Retina (tissue), 1 donor: ENCODE measurements at places on chromosomes 4 and X.

- DNase-seq, result no peak
Measured at GRCh38 chrX:41889317-41890025, 33.9 kb downstream of the CASK start.

DNA sequence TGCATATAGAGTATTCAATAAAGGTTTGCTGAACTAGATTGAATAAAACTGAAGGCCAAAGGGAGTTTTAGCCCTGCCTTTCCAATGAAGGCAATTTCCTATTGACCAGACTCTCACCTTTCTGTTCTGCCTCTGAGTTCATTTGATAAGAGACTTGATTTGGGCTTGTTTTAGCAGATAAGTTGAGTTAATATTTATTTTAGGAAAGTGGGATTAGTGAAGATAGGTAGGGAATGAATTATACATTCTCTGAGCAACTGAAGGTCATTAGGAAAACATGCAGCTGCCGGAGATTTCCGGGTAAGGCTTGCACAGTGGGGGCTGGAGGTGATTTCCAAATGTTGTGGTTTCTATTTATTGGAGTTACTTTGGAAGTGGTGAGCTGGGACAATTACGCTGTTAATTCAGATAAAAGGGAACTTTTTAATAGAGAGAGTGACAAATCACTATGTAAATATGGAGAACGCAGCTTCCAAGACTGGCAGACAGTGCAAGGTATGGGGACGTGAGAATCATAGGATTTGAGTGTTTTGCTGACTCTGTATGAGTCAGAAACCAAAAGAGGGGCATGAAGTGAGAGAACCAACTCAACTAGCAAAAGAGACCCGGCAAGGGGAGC lies 553.6 kb upstream of the BOD1L1 start:
- no peak for DNase-seq

DNA sequence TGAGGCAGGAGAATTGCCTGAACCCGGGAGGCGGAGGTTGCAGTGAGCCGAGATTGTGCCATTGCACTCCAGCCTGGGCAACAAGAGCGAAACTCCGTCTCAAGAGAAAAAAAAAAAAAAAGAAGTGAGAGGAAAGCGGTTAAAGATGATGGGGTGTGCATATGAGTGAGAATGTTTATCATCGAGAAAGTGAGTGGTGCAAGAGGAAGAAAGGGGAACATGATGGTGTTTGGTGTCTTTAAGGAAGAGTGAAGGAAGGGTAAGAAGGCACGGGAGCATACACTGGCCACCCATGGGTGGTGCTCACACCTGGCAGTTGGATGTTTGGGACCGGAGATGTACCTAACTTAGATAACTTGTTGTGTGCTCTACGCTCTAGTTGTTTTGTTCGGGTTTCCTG lies 62.2 kb downstream of the STOX2 start:
- no peak for DNase-seq

- no peak for DNase-seq
Measured at GRCh38 chrX:1502241-1502640, 34.7 kb downstream of the P2RY8 start.

- DNase-seq, result no peak
Measured at GRCh38 chr4:111074523-111075114, 451.7 kb upstream of the PITX2 start.

DNA sequence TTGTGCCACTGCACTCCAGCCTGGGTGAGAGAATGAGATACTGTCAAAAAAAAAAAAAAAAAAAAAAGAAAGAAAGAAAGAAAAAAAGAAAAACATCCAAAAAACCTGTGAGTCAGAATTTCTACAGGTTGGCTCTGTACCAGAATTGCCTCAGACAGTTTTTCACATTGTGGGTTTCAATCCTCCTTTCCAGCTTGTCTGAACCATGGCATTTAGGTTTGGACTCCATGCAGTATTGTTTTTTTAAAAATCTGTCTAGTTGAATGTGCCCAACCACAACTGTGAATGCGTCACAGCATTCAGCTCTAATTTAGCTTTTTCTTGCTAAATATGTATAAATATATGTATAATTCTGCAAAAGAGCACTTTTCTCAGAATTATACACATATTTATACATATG lies 31.4 kb upstream of the ARSH start:
- no peak for DNase-seq

DNA sequence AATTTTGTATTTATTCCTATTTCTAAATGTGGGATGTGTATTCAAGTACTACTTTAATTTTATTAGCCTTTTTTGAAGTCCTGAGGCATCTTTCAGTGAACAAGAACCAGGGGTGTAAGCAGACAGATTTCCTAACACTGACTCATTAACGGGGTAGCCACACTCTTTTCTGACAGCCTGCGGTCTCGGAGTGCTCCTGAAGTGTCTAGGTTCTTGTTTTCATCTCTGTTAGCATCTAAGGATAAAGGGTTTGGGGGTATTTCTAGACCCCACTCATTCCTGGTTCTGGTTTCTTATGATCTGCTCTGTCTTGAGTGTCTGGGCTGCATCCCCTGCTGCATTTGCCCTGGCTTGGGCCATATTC lies 71.9 kb downstream of the GC start:
- DNase-seq, result no peak

DNA sequence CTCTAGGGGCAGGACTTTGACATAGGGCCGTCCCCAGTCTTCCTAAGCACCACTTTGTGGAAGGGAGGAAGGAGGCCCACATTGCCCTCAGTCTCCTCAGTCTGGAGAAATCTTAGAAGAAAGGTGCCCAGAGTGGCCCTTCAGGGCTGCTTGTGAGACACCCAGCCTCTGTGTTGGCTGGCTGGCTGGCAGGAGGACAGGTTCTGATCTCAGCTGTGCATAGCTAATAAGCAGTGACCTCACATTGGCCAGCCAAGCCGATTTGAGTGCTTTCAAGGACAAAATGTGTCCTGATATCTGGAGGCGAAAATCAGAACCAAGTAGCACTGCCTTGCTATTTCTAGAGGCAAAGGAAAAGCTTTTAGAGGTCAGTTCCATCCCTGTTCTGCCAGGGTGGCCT lies 211.5 kb downstream of the BCOR start:
- DNase-seq, result no peak

DNA sequence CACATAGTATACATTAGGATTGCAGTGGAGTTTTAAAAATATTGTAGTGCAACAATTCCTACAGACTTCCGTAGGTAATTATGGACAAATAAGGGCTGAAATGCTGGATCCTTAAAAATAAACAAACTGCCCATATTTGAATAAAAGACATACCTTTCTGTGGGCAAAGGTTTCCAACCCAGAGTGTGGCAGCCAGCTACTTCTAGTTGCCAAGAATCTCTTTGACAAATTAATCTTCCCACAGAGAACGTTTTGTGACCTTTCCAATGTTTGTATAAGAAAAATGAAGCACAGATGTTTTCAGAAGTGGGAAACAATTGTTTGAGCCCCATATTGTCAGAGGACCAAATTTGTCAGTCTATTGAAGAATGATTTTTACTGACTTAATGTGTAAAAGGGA lies 21.1 kb downstream of the GRPR start:
- DNase-seq, result no peak

GRCh38 chr4:19455850-19456602 lies 795.7 kb upstream of the SLIT2 start:
- DNase-seq, result no peak

- peak; percentile 71 for DNase-seq
Measured at GRCh38 chrX:17635231-17635630, 102.1 kb upstream of the SCML1 start.

- no peak for DNase-seq
Measured at GRCh38 chr4:140267576-140267975, 105.9 kb upstream of the SCOC start.

- DNase-seq, result no peak
Measured at GRCh38 chrX:123899701-123900100, 39.8 kb downstream of the XIAP start.

DNA sequence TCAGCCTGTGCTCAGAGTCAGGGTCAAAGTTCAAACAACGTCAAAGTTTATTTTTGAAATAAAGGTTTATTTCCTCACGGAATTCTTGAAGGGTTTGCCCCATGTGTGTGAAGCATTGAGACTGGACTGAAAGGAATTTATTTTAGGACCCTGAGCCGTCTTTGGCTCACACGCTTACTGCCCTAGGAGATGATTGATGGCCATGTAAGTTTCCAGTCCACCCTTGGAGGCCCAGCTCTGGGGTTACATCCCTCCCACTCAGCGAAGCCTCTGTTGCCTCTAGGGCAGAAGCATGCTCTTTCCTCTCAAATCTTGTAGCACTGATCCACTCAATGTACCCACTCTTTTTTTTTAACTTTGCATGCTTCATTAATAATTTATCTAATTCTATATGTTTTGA lies 4.5 kb upstream of the NHSL2 start:
- no peak for DNase-seq

- DNase-seq, result no peak
Measured at GRCh38 chr4:60345392-60345791, 854.7 kb upstream of the ADGRL3 start.

- DNase-seq, result no peak
Measured at GRCh38 chr4:91359041-91360031, 944.4 kb upstream of the GRID2 start.

DNA sequence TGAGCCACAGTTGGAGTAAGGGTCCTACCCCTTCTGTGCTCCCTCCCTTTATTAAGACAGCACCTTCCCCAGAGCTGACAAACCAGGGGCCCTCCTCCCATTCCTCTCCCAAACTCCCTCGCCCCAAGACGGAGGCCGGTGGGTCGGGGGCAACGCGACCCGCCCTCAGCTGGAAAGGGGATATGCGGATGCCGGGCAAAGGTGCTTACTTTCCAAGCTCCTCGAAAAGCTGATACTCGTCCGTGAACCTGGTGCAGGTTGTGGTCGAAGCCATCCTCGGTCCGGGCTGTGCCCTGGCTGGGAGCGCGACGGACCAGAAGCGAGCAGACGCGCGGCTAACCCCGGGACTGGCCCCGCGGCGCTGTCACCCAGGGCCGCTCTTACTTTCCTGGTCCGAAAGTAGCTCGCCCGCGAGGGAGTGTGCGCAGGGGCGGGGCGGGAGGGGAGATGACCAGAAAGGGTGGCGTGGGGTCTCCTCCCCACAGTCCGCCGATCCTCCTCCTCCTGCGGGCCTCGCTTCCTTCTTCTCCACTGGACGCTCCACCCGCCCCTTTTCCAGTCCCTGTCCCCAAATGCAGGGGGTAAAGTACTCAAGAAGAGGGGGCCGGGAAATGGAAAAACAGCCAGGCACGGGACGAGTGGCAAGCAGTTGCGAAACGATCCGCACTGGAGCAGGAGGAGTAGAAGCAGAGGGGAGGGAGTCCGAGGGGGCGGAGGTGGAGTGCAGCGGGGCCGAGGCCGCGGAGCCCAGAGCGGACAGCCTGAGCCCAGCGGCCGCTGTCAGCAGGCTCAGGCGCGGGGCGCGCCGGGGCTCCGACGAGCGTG lies 531 bp downstream of the CAMK2D start:
- peak; percentile 89 for DNase-seq

DNA sequence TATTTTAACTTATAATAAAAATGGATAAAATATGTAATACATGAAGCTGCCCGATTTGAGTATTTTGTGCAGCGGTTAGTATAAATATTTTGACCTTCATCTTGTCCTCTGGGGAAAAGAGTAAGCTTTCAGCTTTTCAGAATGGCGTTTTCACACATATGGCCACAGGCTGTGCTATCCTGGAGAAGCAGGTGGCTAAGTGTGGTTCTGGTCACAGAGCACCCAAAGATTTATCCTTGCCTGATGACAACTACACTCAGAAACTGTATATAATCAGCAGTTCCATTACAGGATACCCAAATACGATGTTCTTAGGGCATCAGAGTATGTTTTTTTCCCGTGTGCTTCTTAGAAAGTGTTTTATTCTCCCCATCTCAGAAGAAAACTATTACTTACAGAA lies 42.3 kb upstream of the ANK2 start:
- DNase-seq, result peak; percentile 31

- no peak for DNase-seq
Measured at GRCh38 chr4:98786866-98787265, 128.5 kb upstream of the TSPAN5 start.

- DNase-seq, result no peak
Measured at GRCh38 chrX:72498782-72499181, 73.9 kb downstream of the HDAC8 start.

- DNase-seq, result no peak
Measured at GRCh38 chr4:32798471-32799159, 2078.4 kb downstream of the PCDH7 start.
